H1 (cell line): ENCODE measurements at places on chromosomes 11 and 22. TPM values are rescaled to one million over a fixed set of nuclear protein-coding genes. Genes with fewer than 3 reads are reported as not detected.
A peak's percentile ranks its signal among the peaks of the same experiment; 100 is the strongest.

- no peak overlapping the region for H3K4me3 ChIP-seq
- no peaks in the 10 kb centered on the region for H3K36me3 ChIP-seq
- H3K4me1 ChIP-seq: peaks cover 8% of the 10 kb centered on the region; the same call in 1 of the 2 replicates
- no peak for DNase-seq
- H3K27me3 ChIP-seq: no peaks in the 10 kb centered on the region
These were observed 1127.4 kb upstream of the CCDC90B start for GRCh38 chr11:84413549-84413948.

DNA sequence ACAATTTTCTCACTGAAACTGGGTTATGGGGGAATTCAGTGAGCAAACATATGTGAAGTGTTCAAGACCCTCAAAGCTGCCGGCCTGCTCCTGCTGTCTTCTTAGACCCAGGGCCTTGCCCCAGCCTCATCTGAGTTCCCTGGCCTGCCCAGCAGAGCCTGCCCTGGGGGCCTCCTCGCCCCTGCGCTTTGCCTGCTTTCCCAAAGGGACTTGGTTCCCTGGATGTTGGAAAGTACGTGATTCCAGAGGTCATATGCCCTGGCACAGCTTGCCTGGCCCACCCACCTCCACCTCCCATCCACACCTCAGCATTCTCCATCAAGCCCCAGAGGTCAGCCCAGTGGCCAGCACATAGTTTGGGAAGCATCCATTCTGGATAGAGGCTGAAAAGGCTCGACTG lies 13.7 kb upstream of the POU2F3 start:
- no peaks in the 10 kb centered on the region for H3K36me3 ChIP-seq
- H3K4me3 ChIP-seq: no peak overlapping the region
- no peaks in the 10 kb centered on the region for H3K4me1 ChIP-seq

GRCh38 chr11:45895553-45896259 lies 10.3 kb downstream of the MAPK8IP1 start:
- H3K27ac ChIP-seq: no peak overlapping the region
- H3K4me1 ChIP-seq: peaks cover 23% of the 10 kb centered on the region
- no peak overlapping the region for H3K4me3 ChIP-seq
- peaks cover 2% of the 10 kb centered on the region; the same call in 1 of the 2 replicates for H3K27me3 ChIP-seq
- no peak for DNase-seq

GRCh38 chr11:9138133-9138453 lies 46.7 kb upstream of the SCUBE2 start:
- H3K4me1 ChIP-seq: peaks cover 3% of the 10 kb centered on the region
- H3K27ac ChIP-seq: no peak overlapping the region
- DNase-seq: no peak
- H3K27me3 ChIP-seq: no peaks in the 10 kb centered on the region

SOX6 gene
- 0.08 TPM in 1 of 2 replicates, not detected in the other for total RNA-seq

DNA sequence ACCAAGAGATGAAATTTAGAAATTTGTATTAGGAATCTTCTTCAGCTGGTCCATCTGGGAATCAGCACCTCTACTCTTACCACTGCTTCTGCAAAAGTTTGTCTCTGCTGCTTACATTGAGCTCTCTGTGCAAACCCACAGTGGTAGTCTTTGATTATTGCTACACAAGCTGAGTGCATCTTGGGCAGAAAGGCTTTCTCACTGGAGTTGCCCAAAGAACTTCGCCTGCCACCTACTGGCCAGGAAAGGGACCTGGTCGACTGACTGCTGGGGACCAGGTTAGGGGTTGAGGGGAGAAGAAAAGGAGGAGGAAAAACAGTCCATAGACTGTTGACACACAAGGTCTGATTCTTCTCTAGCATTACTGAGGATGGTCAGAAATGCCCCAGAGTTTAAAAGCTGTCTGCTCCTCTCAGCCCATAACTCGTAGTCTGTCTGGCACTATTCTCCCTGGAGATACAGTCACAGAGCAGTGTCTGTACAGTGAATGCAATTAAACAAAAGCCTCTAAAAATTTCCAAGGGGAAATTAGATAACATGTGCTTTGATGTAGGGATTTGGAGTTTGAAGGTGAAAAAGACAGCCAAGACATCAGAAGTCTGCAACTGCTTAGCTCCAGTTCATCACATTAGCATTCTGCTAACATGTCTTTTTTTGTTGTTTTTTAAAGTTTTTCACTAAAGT lies 215.0 kb upstream of the CTSC start:
- H3K27me3 ChIP-seq: no peaks in the 10 kb centered on the region
- no peaks in the 10 kb centered on the region for H3K36me3 ChIP-seq
- peak; percentile 21 for DNase-seq

GRCh38 chr11:11661326-11662040 lies 39.7 kb upstream of the GALNT18 start:
- DNase-seq: no peak
- peaks cover 4% of the 10 kb centered on the region for H3K4me1 ChIP-seq
- H3K4me3 ChIP-seq: no peak overlapping the region
- no peak overlapping the region for H3K27ac ChIP-seq
- H3K36me3 ChIP-seq: no peaks in the 10 kb centered on the region
- H3K27me3 ChIP-seq: no peaks in the 10 kb centered on the region

- DNase-seq: no peak
- H3K36me3 ChIP-seq: no peaks in the 10 kb centered on the region
- peaks cover 9% of the 10 kb centered on the region for H3K4me1 ChIP-seq
- H3K27ac ChIP-seq: no peak overlapping the region
- no peak overlapping the region for H3K4me3 ChIP-seq
- no peaks in the 10 kb centered on the region for H3K27me3 ChIP-seq
These were observed 2.2 kb downstream of the SMCO4 start for GRCh38 chr11:93540896-93541553.

DNA sequence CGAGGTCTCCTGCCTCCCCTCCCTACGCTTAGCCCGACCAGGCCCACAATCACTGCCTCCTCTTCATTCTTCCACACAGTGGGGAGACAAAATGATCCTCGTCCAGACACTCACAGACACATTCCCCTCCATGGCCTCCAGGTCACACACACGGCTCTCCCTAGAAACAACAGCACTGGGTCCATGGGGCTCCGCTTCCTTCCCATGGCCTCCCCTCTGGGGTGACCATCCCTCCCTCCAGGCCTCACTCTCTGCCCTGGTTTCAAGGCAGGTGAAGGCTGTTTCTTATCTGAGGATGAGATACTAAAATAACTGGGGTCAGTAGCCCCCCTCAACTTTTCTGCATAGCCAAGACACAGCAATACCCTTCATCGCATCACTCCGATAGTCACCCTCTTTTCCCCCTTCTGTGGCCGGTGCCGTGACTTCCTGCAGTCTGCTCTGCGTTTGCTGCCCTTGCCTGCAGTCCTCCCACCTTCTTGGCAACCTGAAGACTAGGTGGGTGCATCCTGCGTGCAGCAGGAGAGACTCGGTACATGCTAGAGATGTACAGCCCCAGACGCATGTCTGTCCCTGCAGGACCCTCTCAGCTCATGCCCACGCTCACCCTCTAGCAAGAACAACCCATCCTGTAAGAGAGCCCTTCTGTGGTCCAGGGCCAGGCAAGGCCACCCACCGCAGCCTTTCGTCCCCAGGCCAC lies 55.8 kb downstream of the CD6 start:
- H3K4me3 ChIP-seq: no peak overlapping the region
- no peaks in the 10 kb centered on the region for H3K36me3 ChIP-seq

- H3K4me1 ChIP-seq: peaks cover 12% of the 10 kb centered on the region
- H3K27me3 ChIP-seq: peaks cover 19% of the 10 kb centered on the region
- H3K36me3 ChIP-seq: no peaks in the 10 kb centered on the region
These were observed 2.0 kb downstream of the DAGLA start for GRCh38 chr11:61682093-61682732.

POU2AF2 gene
- total RNA-seq: not detected in 2 replicates

DNA sequence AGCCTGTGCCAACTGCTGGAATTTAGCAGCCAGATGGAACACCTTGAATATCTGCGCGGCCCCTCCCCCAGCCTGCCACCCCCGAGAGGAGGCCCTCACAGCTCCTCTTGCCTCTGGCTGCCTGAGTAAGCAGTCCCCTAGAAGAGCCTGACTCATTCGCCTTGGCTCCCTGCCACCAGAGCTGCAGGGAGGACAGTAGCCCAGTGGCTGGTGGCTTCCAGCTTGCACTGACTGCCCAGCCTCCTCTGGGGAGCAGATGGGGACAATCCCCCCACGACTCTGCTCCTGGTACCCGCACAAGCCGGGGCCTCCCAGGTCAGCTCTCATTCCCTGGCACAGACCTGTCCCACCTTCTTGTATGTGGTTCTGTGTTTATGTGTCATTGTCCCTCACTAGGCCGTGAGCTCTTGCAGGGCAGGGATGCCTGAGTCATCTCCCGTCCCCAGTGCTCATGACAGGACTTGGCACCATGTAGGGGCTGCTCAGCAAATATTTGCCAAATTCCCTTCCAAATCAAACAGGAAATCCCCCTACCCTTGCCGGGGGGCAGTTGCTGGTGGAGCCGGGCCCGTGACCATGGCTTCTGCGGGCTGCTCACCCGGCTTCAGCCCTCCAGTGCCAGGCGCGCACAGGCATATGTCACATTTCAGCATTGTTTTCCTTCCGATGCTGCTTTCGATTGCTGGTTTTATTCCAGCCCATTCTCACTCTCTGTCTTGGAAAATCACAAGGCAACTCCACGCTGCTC lies 43.6 kb downstream of the CACNG2 start:
- DNase-seq: no peak
- no peaks in the 10 kb centered on the region for H3K36me3 ChIP-seq
- H3K27ac ChIP-seq: no peak overlapping the region
- no peaks in the 10 kb centered on the region for H3K27me3 ChIP-seq
- H3K4me1 ChIP-seq: peaks cover 5% of the 10 kb centered on the region; the same call in 1 of the 2 replicates
- H3K4me3 ChIP-seq: no peak overlapping the region

GRCh38 chr22:23146478-23147205 lies 1.4 kb downstream of the RAB36 start:
- H3K4me1 ChIP-seq: peaks cover 21% of the 10 kb centered on the region
- no peak overlapping the region for H3K27ac ChIP-seq
- no peak overlapping the region for H3K4me3 ChIP-seq
- H3K27me3 ChIP-seq: peaks cover 8% of the 10 kb centered on the region
- DNase-seq: no peak

FGF4 gene
- 2.0 TPM in 2 replicates for total RNA-seq

MSANTD2 gene
- total RNA-seq: 15.9 and 17.3 TPM in 2 replicates

PLAAT5 gene
- 12.8 and 16.0 TPM in 2 replicates for total RNA-seq

FUT4 gene
- 7.0 and 8.0 TPM in 2 replicates for total RNA-seq

CNGA4 gene
- total RNA-seq: 0.33 TPM in 1 of 2 replicates, not detected in the other

DNA sequence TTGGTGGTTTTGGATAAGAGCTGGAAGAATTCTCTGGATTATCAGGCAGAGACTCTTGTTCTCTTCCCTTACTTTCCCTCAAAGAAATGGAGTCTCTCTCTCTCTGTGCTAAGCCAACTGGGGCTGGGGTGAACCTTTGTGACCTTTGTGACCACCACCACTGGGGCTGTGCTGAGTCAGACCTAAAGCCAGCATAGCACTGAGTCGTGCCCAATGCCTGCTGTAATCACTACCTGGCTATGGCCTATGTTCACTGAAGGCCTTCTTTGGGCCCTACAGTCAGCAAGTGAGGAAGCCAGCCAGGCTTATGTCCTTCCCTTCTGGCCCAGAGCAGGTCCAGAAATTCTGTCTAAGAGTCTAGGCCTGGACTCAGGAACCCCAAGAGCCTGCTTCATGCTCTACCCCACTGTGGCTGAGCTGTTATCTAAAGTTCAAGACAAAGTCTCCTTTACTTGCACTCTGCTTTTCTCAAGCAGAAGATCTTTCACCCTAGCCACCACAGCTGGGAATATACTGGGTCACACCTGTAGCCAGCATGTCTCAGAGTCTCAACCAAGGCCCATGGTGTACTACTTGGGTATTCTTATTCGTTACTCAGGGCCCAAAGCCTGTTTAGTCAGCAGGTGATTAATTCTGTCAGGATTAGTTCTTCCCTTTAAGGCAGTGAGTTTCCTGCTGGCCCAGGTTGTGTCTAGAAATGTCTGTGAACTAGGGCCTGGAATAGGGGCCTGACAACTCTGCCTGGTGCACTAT lies 86.0 kb downstream of the EHF start:
- H3K36me3 ChIP-seq: peaks cover 14% of the 10 kb centered on the region
- H3K27ac ChIP-seq: no peak overlapping the region
- H3K27me3 ChIP-seq: no peaks in the 10 kb centered on the region
- DNase-seq: no peak
- H3K4me1 ChIP-seq: no peaks in the 10 kb centered on the region

- H3K36me3 ChIP-seq: no peaks in the 10 kb centered on the region
- no peak overlapping the region for H3K27ac ChIP-seq
- H3K4me1 ChIP-seq: no peaks in the 10 kb centered on the region
- no peak for DNase-seq
- no peaks in the 10 kb centered on the region for H3K27me3 ChIP-seq
These were observed 41.5 kb upstream of the CARD18 start for GRCh38 chr11:105181100-105181499.

DNA sequence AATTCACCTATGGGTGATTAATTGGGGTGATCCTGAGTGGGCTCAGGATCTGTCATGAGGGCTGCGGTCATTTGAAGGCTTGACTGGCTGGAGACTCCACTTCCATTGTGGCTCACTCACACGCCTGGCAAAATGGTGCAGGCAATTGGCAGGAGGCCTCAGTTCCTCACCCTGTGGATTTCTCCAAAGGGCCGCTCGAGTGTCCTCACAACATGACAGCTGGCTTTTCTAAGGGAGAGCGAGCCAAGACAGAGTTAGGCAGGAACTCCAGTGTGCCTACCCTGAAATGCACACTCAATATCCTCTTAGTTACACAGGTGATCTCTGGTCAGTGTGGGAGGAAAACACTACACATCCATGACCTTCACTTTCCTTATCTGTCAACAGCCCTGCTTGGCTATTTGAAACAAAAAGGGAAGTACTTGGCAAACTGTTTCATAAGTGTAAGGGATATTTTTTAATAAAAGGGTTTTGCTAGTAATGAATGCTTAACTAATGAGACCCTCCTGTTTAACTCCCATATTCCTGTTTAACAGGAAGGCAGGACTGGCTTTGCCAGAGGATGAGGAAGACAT lies 25.7 kb downstream of the OSBP2 start:
- H3K4me1 ChIP-seq: no peaks in the 10 kb centered on the region
- H3K4me3 ChIP-seq: no peak overlapping the region
- no peaks in the 10 kb centered on the region for H3K27me3 ChIP-seq
- no peaks in the 10 kb centered on the region for H3K36me3 ChIP-seq

DNA sequence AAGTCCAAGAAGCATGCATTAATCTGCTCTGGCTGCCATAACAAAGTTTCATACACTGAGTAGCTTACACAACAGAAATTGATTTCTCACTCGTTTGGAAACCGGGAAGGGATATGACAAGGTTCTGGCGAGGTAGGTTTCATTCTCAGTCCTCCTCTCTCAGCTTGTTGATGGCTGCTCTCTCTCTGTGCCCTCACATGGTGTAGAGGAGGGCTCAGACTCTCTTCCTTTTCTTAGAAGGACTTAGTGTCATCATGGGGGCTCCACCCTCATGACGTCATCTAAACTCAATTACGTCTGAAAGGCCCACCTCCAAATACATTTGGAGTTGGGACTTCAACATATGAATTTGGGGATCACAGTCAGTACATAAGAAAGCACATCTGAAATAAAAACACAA lies 18.6 kb downstream of the GLYATL1 start:
- H3K4me1 ChIP-seq: peaks cover 4% of the 10 kb centered on the region
- H3K36me3 ChIP-seq: no peaks in the 10 kb centered on the region
- no peak for DNase-seq
- no peak overlapping the region for H3K27ac ChIP-seq

CHST1 gene
- total RNA-seq: 1.6 and 3.8 TPM in 2 replicates

DNA sequence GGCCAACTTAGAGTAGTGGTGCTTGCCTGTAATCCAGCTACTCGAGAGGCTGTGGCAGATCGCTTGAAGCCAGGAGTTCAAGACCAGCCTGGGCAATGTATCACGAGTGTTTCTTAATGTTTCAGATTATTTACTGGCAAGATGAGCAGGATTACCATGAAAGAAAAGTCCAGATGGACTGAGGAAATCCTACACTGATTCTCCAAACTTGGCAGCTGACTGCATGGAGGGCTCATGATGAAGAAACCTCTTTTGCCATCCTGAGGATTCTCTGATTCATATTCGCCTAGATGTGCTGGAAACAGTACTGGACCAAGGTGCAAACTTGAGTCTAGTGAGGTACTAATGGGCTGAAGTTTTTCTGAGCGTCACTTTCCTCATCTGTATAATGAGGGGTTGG lies 2.8 kb upstream of the SIDT2 start:
- no peak overlapping the region for H3K27ac ChIP-seq
- peaks cover 11% of the 10 kb centered on the region; the same call in 1 of the 2 replicates for H3K36me3 ChIP-seq
